ENCODE measurements at places on chromosomes 5 and 9. TPM values are rescaled to one million over a fixed set of nuclear protein-coding genes. Genes with fewer than 3 reads are reported as not detected.
A peak's percentile ranks its signal among the peaks of the same experiment; 100 is the strongest.

DNA sequence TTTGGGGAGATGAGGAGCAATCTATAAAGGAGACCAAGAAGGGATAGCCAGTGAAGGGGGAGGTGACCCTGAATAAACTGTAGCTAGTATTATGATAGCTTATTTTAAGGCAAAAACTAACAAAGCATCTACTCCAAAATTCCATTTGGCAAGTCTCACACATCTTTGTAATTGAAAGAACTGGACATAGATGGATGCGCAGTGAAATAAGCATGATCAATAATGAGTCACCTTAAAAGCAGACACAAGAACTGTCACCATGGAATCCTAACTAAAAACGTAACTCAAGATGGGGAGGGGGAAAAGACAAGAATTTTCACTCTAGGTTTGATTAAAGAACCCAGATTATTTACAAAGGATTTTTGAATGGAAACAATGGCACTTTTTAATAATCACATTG lies 164.5 kb downstream of the MED27 start:
- no peak for DNase-seq

DNA sequence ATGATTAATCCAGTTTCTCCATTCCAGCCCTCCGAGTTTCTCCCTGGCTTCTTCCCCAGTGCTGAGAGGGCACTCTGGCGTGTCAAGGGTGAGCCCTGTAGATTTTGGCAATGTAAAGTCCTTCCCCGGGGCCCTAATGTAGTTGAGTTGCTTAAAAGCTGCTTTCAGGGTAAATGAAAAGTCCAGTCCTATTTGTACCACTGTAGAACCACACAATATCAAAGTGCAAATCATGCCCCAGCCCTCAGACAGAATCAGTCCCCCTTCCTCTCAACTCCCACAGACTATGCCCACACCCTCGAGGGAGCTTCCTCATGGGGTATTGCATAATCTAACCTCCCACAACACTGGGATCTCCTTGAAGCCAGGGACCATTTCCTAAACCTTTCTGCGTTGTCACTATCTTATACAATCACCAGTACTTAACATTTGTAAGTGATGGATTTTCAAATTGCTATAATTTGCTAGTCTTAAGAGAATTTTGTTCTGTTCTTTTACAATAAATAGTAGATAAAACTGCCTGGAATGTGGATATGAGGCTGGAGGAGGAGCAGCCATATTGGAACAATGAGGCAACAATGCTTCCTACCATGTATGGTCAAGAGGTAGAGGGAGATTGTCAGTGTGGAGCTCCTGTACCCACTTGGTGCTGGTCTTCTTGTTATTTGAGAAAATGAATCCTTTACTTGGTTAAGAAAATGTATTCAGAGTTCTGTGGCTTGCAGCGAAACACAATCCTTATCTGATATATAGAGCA lies 34.4 kb downstream of the ZNF366 start:
- DNase-seq: no peak

GRCh38 chr5:176646707-176647029 lies 616 bp upstream of the TSPAN17 start:
- no peak for DNase-seq

GRCh38 chr5:164748861-164749260 lies 1243.4 kb downstream of the MAT2B start:
- no peak for DNase-seq

Gene IFNB1
- not detected for polyA plus RNA-seq

DNA sequence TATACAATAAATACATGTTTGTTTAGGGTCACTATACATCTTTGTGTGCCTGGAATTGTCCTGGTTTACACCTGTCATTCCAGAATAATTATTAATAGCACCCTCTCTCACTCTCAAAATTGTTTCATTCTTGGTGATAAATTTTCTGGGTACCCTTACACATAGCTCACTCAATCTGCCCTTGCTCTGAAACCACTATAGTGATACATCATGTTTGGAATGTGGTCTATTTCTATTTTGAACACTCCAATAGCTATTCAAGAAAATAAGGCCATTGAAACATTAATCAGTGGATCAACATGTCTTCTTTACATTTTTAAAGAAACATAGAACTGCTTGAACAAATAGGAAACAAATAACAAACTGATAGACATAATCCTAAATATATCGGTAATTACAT lies 158.7 kb downstream of the ARRDC3 start:
- DNase-seq: no peak

DNA sequence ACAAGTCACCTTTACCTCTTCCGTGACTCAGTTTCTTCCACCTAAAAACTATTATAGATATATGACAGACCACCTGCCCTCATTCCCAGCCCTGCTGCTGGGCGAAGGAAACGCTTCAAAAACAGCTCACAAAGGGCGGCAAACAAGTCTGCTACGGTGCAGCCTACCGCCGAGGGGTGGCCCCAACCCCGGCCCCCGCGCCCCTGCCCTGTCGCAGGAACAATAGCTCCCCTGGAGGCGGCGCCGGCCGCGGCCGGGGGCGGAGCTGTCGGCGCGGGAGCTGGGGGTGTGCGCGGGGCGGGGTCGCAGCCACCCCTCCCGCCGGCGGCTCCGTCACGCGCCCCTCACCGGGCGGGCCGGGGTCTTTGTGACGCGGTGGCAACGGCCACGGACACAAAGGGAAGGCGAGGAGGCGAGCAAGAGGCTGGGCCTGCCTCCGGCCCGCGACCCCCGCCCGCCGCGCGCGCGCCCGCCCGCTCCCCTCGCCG lies at the start of gene TMEFF1:
TSS of gene TMEFF1 (plus strand) at position 362 of the 488 bp plus-strand sequence. CDS start 396 bp downstream, outside the sequence.
- no peak for DNase-seq

Gene PKD2L2
- 0.25 TPM for polyA plus RNA-seq

Gene NMUR2
- 0.16 TPM for polyA plus RNA-seq

DNA sequence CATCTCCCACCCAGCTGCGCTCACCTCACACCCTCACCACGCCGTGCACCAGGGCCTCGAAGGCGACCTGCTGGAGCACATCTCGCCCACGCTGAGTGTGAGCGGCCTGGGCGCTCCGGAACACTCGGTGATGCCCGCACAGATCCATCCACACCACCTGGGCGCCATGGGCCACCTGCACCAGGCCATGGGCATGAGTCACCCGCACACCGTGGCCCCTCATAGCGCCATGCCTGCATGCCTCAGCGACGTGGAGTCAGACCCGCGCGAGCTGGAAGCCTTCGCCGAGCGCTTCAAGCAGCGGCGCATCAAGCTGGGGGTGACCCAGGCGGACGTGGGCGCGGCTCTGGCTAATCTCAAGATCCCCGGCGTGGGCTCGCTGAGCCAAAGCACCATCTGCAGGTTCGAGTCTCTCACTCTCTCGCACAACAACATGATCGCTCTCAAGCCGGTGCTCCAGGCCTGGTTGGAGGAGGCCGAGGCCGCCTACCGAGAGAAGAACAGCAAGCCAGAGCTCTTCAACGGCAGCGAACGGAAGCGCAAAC lies 1.1 kb downstream of the POU4F3 start:
- DNase-seq: no peak

DNA sequence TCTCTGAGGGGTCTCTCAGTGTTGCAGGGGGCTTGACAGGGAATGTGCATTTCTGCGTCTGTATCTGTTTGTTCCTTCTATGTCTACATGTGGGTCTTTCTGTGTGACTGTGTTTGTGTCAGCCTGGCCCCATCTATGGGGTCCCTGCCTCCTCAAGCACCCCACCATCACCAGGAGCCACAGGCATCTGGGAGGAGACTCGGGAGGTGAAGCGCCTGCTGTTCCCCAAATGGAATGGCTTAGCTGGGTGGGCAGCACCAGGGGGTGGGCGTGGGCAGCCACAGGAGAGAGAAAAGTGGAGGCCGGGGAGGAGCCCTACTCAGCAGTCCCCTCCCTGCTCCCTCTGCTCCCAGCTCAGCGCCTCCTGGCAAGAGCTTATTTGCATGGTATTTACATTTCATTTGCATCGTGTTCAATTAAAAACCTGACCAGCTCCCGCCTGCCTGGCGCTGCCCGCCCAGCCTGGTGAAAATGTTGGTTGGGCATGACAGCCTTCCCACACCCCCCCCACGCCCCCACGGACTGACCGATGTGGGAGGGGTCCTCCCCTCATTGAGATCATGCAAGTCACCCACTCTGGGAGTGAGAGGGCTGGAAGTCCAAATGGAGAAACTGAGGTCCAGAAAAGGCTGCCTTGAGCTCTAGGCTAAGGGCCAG lies 50.5 kb downstream of the CXXC5 start:
- DNase-seq: peak; percentile 91

Gene CCNO
- 6.5 TPM for polyA plus RNA-seq

DNA sequence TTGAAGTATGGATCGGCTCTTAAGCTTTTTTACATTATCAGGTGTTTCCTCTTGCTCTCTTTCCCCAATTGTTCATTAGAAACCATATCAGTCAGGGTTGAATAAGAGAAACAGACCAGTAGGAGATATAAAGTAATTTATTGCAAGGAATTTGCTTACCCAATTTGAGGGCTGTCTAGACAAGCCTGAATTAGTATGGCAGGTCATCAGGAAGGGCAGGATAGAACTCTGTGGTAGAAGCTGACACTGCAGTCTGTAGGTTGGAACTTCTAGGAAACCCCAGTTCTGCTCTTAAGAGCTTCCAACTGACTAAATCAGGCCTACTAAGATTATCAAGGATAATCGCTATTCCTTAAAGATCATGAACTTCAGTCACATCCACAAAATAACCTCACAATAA lies 24.3 kb downstream of the ISOC1 start:
- DNase-seq: no peak

DNA sequence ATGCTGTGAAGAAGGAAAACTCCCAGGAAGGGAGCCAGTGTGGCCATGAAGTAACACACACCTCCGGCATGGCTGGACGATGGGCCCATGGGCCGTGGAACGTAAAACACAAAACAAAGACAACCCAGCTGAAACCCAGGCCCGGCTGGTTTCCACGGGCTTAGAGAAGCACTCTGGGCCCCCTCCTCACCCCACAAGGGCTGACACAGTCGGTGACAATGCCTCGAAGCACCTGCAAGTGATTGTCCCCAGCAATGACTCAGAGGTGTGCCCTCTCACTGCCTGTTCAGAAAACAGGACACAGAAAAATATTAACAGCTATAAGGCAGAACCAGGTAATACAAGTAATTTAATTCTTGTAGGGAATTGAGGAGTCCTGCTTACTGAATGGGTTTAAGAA lies 135.3 kb downstream of the ROR2 start:
- no peak for DNase-seq

Gene LCN6
- 0.34 TPM for polyA plus RNA-seq

Gene PLPP7
- polyA plus RNA-seq: 2.4 TPM

GRCh38 chr9:137820161-137820855 lies 57.3 kb upstream of the CACNA1B start:
- DNase-seq: no peak

DNA sequence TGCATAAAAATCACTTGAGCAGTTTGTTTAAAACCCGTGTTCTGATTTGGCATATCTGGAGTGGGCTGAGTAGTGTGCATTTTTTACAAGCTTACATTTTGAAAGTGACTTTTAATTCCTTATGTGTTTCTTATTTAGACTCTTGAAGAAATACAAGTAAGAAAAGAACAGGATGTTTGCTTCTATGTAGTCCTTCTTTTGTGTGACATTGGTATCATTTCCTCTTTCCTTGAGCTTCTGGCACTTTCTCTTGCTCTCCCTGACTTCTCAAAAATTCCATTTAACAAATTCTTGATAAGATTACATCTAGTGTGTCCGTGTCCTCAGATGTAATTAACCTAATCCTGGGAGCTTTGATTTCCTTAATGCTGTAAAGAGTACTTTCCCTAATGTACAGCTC lies 12.5 kb downstream of the GARNL3 start:
- DNase-seq: no peak

GRCh38 chr5:72476721-72477120 lies 30.5 kb downstream of the ZNF366 start:
- no peak for DNase-seq

DNA sequence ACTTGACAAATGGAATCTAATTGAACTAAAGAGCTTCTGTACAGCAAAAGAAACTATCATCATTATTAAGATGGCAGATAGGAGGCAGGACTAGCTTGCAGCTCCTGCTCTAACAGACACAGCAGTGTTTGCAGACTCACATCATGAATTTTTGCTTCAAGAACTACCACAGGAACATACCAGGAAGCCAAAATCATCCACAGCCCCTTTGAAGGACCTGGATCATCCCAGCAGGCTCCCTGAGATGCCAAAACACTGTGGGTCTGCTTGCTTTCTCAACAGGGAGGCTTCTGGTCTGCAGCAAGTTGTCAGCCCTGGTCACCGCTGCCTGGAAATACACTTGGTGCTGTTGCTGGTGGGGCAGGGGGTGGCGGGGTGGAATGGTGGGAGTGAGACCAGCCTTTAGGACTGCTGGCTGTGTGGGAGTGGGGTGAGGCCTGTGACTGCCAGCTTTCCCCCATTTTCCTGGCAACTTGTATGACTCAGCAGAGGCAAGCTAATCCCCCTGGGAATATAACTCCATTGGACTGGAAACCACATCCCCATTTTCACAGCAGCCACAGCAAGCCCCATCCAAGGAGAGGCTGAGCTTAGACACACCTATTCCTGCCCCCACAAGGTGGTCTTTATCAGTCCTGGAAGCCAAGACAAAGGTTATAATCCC lies 533.8 kb upstream of the CYLC2 start:
- DNase-seq: no peak

DNA sequence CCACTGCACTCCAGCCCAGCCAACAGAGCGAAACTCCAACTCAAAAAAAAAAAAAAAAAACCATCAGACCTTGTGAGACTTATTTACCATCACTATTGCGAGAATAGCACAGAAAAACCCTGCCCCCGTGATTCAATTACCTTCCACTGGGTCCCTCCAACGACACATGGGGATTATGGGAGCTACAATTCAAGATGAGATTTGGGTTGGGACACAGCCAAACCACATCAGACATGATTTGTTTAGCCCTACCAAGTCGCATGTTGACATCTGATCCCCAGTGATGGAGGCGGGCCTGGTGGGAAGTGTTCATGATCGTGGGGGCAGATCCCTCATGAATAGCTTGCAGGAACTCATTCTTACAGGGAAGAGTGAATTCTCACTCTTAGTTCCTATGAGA lies 26.6 kb downstream of the MYO10 start:
- no peak for DNase-seq

DNA sequence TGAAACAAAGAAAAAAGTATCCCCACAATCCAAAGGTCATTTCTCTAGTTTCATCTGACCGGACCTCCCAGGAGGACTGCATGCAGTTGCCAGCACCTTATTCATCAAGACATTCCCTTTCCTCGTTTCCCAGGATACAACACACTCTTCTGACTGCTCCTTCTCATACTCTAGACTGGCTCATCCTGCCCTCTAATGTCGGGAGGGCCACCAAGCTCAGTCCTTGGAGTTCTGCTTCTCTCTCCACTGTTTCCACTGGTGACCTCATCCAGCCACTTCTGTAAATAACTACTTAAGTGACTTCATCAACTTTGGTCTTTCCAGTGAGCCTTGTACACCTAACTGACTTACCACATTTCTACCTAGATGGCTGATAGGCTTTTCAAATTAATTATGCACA lies 179.1 kb downstream of the EPB41L4A start:
- no peak for DNase-seq

- DNase-seq: no peak
Measured at GRCh38 chr9:87271696-87272477, 225.8 kb upstream of the DAPK1 start.

Data from right renal pelvis (tissue), 4 donors.